ENCODE measurements at places on chromosomes 7 and 10. TPM values are rescaled to one million over a fixed set of nuclear protein-coding genes. Genes with fewer than 3 reads are reported as not detected.

The AS3MT gene
- total RNA-seq: 22.4 TPM

DNA sequence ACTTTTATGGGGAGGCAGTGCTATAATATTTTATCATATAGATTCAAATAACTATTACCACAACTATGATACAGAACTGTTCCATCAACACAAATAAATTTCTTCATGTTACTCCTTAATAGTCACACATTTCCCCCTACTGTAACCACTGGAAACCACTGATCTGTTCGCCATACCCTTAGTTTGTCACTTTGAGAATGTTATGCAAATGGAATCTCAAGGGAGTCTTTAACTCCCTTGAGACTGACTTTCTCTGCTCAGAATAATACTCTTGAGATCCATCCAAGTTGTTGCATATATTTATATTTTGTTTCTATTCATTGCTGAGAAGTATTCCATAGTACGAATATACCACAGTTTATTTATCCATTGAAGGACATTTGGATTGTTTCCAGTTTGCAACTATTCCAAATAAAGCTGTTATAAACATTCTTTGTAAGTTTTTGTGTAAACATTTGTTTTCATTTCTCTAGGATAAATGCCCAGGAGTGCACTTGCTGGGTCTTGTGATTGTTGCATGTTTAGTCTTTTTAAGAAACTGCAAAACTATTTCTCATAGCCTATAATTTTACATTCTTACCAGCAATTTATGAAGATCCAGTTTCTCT lies 19.7 kb upstream of the PON2 start:
- no peak for DNase-seq

The ATAD1 gene
- total RNA-seq: 98.4 TPM

The RBP3 gene
- not detected for total RNA-seq

DNA sequence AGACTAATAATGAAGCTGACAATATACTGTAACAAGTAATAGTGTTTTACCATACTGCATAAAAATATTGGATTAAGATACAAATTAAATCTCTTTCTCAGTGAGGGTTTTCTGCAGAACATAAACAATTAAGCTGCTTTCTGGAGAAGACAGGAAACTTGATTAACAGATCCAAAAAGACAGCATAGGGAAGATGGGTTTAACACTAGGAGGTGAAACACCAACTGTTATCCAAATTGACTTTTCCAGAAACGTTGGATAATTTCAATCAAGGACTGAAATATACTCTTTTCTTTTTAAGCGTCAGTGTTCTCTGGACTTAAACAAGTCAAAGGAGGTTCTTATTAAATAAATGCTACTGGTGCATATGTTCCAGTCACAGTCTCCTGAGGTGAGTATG lies 45.3 kb upstream of the IMMP2L start:
- DNase-seq: no peak

- no peak for DNase-seq
These were observed 149.5 kb downstream of the PPP1R9A start for GRCh38 chr7:95056901-95057300.

DNA sequence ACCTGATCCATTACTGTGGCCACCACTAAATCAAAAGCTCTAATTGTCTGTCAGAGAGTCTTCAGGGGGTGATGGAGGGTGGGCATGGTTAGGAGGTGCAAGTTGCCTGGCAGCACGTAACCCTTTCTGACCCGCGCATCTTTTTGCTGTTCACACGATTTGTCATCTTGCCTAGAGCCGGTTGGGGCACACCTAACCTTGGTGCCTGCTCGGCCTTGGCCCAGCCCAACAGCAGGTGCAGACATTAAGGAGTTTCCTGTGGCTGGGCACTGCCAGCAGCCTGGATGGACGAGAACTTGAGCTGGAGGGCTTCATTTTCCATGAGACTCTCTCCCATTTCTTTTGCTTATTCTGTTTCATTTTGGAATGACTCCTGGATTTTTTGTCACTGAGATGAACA lies 41.0 kb upstream of the PTF1A start:
- no peak for DNase-seq

DNA sequence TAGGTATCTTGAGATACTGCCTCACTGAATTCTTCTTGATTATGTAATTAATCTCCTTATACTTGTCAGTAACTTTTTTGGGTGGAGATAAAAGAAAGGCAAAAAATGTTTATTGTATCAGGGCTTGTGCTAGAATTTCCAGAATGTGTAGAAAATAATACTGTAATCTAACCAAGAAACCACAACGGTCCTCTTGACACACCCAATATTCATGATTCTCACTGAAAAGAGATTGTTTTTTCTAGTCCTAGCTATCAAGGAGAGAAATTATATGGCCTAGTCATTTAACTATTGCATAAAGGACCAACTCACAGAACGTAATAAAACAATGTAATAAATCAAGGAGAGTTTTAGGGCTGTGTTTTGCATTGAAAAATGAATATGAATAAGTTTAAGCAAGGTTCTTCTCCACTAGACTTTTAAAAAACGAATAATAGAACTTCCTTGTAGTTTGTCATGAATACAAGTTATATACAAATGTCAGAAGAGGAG lies 80.0 kb upstream of the STEAP4 start:
- DNase-seq: no peak

The OR2A7 gene
- total RNA-seq: 0.55 TPM
